ENCODE measurements at places on chromosomes 11 and 22.

DNA sequence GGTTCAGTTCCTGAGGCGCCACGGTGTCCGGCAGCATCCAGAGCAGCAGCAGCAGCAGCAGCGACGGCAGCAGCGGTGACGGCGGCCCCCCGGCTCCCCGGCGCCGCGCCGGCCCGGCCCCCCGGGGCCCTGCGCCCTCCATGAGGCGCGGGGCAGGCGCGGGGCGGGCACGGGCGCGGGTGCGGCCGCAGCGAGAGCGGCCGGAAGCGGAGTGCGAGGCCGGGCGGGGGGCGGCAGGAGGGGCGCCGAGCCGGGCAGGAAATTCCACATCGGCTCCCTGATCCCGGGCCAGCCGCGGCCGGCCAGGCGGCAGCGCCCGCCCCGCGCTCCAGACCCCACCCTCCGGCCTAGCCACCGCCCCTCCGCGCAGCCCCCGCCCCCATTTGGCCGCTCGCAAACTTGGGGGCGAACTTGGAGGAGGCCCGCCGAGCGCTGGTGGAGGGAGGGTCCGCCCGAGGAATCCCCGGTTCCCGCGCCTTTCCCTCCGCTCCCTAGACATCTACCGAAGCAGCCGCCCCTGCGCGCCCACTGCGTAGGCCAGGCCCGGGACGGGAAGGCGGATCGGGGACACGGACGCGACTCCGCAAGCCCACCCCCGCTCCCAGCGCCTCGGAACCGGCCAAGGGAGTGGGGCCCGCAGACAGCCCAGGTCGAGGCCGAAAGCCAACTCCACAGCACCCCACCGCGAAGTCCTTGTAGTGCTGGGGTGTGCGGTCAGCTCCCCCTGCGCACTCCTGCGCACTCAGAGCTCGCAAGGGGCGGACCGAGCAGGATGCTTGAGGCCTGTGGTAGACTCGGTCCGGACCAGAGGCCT, at the start of gene SCARF2:
SCARF2 (minus strand) TSS at position 213 of the 814 bp plus-strand sequence; CDS start at position 142, 71 bp downstream.
- no peak for DNase-seq

DNA sequence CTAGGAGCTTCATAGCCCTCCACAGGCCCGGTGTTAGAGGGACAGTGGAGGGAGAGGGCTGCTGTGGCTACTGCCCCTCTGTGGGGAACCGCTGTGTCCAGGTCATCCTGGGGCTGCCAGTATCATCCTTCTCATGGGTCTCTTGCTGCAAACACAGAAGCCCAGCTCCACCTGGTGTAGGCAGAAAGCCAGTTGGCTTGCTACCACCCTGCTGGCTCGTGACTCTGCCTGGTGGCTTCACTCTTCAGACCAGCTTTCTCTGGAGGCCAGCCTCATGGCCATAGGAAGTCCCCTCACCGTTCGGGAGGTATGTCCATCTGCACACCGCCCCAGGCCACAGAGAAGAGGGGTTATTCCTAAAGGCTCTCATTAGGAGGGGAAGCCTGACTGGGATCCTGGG, 19.4 kb upstream of the SUSD2 start:
- no peak for DNase-seq

DNA sequence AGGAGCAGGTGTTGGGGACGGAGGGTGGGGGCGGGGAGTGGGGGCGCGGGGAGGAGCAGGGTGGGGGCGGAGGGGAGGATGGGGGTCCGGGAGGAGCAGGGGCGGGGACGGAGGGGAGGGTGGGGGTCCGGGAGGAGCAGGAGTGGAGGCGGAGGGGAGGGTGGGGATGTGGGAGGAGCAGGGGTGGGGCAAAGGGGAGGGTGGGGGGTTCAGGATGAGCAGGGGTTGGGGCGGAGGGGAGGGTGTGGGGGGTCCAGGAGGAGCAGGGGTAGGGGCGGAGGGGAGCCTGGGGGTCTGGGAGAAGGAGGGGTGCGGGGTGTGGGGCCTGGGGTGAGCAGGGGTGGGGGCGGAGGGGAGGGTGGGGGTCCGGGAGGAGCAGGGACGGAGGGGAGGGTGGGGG, 17.1 kb downstream of the CRELD2 start:
- DNase-seq, result no peak

- no peak for DNase-seq
These were observed 94.0 kb upstream of the B3GAT1 start for GRCh38 chr11:134506046-134506445.

DNA sequence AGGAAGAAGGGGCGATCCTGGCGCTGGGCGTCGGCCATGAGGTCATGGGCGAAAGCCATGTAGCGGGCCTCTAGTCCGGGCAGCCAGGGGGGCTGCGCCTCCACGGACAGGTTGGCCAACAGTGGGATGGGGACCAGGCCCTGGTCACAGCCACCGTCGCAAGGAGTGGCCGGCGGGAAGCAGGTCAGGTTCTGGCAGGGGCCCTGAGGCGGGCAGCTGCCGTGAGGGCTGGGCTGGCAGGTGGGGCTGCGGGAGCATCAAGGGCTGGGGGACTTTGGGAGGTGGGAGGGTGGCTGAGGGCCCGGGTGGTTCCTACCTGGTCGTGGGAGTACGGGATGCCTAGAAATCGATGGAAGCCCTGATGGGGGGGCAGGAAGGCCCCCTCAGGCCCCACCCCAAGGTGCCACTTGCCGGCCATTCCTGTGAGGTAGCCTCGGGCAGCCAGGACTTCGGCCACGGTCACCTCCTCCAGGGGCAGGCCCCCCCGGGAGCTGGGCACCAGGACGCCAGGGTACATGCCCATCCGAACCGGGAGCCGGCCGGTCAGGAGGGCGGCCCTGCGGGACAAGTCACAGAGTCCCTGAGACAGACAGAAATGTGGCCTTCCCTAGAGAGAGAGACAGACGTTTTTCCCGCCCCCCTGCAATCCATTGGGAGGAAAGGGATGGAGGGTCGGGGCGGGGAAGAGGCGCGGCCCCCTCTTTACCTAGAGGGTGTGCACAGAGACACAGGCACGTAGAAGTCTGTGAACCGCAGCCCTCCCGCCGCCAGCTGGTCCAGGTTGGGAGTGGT, 906 bp downstream of the ARSA start:
- no peak for DNase-seq

DNA sequence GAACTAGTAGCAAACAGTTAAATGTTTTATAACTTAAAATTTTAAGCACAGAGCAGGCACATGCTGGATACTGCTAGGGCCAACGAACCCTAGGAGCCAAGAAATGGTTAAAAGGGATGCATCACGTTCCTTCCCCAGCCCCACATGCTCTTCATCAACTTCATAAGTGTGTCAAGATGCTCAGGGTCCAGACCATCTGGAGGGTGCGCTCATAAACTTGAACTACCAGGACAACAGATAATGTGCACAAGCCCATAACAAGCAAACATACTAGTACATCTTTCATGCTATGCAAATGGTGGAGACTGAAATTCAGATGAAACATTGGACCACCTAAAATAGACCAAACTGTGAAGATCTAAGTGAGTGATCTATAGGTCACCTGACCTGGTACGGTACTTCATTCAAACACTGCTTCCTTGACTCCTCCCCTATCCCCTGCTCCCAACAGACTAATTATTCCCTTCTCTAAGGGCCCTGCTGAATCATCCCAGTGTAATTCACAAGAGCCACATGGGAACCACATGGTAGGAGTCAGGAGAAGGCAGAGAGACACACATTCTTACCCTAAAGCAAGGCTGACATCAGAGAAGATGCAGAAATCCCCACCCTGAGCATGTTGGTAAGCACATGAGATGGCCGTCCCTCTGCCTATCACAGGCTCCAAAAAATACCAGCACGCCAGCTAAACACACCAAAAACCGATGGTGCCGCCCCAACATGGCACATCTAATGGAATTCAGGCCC, 83.9 kb downstream of the ETS1 start:
- peak; percentile 39 for DNase-seq

DNA sequence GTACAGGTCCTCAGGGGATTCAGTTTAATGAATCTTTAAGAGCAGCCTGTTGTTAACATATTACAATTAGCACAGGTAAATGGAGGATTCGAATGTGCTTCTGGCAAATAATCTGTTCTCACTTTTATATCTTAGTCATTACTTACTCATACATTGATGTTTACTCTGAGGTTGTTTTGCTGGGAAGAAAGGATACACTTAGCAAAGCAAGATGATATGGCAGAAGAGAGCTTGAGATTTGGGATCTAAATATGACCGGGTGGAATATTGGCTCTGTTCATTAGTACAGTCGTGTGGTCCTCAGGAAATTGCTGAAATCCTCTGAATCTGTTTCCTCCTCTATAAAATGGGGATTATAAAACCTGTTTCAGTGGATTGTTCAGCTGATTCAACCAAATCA, 59.7 kb downstream of the SPON1 start:
- no peak for DNase-seq

DNA sequence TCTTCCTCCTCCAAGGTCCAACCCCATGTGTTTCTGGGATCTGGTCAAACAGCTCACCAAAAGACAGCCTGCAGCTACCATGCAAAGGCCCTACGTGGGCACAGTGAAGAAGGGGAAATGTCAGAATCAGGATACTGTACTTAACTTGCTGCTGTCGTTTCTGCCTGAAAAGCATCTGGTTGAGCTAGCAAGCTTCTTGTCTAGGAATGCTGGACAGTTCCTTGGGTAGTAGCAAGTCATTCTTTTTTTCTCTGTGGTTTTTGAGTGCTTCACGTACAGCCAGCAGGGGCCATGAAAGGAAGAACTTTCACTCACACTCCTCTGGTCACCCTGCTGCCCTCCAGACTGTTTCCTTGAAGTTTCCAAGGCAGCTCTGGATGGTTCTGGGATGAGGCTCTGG, 24.7 kb downstream of the RCOR2 start:
- no peak for DNase-seq

DNA sequence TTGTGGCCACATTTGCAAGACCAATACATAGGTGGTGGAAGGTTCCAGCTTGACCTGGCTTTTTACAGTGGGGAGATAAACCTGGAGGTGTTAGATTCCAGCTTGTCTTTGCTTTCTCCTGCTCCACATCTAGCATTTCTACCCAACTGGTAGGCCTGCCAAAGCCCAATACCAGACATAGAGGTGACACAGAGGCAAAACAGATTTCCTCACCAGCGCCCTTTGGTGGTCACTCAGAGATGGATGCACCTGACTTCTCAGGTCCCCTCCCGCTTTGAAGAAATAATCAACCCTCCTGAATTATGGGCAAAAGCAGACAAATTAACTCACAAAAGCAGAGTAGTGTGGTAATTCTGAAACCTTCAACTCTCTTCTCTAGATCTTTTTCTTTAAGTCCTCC, 1356.2 kb downstream of the FAM181B start:
- no peak for DNase-seq

GRCh38 chr11:109526931-109527330, 104.9 kb downstream of the C11orf87 start:
- no peak for DNase-seq

DNA sequence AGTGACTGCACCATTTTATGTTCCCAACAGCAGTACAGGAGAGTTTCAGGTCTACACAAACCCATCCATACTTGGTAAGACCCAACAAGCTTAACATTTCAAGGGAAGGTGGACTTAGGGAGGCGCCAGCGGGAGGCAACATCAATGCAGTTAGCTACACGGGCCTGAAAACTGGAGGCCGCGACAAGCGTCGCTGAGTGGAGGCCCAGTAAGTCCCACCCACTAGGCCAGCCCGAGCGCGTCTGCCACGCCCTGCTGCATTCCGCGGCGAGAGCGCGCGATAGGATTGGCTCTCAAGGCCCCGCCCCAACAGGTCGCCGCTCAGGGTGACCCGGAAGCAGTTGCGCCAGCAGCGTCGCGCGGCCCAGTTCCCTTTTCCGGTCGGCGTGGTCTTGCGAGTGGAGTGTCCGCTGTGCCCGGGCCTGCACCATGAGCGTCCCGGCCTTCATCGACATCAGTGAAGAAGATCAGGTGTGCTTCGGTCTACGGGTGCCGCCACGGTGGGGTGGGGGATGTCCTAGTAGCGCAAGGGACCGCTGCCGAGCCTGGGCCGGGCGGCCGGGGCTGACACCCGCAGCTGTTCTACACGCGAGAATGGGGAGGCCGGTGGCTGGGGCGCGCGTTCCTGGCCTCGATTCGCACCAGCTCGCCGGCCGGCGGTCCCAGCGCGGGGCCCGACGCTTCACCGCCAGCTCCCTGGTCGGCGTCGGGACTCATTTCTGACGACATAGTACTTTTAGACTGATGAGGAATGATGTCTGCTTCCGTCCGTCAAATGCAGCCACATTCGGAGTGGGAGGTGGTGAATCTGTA, at the start of gene EIF3M:
EIF3M (plus strand) TSS at position 373 of the 813 bp plus-strand sequence; CDS start at position 430, 57 bp downstream.
- DNase-seq, result peak; percentile 96

GRCh38 chr11:67278939-67279588, 10.0 kb upstream of the ANKRD13D start:
- no peak for DNase-seq

GRCh38 chr22:28983190-28983589, 78.4 kb downstream of the C22orf31 start:
- no peak for DNase-seq

DNA sequence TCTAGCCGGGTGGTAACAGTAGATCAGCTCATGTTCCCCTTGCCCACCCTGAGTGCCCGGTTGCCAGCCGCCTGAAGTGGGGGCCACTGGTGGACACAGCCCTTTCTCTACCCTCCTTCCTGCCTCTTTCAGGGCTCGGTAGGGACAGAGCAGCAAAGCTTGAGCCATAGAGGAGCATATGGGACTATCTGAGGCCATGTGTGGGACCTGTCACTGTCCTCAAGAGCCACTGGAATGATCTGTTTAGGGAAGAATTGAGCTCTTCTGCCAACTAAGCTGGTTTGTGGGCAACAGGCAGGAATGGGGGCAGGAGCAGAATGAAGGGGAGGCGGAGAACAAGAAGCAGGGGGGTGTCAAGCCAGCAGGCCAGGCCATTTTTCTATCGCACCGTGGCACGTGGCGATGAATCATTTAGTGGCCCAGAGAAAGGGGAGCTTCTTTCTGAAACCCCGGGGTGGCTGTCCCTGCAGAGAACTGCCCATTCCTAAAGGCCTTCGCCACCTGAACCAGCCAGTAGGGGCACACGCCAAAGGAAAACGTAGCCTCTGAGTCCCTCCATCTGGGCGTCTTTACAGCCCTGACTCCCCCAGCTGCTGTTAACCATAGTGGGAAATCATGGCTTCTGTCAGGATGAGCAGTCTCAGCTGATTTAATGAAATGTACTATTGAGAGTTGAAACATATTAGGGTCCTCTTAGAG, 8.8 kb downstream of the ASPHD2 start:
- DNase-seq, result no peak

- no peak for DNase-seq
These were observed 16.7 kb upstream of the PARVG start for GRCh38 chr22:44164031-44164430.

DNA sequence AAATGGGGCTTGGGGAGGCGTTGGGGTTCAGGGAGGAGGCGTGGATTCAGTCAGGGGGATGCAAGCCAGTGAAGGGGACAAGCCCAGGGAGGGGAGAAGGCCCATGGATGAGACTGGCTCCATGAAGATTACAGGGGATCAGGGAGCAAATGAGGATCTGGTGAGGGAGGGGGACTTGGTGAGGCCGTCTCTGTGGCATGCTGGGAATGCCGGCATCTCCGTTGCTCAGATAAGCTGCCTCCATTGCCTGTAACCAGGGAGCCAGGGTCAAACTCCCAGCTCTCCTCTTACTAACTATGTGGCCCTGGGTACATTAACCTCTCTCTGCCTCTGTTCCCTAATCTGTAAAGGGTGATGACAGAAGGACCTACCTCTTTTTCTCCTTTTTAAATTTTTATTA, 38.7 kb downstream of the TPBGL start:
- no peak for DNase-seq

DNA sequence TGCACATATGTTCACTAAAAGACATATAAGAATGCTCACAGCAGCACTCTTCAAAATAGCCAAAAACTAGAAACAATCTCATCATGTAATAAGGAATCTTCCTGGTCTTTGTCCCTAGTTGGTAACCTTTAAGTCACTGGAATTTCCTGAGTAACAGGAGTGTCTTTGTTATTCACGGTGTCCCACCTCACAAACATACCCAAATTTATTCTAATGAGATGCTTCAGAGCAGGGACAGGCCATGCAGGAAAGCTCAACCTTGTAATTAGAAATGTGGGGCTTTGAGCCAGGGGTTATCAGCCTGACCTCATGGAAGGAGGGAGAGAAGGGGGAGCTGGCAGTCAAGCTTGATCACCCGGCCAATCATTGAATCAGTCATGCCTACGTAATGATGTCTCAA, 40.3 kb upstream of the NFRKB start:
- DNase-seq, result no peak

Data from NAMALWA (cell line).